ENCODE measurements at places on chromosomes 6 and 20.
A peak's percentile ranks its signal among the peaks of the same experiment; 100 is the strongest.

DNA sequence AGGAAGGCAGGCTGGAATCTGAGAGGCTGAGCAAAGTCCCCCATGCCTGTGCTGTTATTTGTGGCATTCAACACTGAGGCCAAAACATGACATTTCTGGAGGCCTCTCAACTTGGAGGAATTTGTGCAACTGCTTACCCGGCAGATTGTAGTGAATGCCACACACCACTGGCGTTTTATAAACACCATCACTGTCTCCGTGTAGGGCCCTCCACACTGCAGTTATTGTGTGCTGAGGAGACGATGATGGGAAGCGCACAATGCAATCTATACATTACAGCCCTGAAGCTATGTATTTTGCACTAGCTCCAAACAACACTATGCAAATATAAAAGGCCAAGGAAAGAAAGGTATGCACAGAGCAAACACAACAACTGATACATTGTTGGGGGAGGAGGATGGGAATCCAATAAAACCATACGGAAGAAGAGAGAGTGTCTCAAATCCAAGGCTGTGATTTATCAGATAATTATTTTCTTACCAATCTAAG lies 106.5 kb downstream of the SMLR1 start:
- DNase-seq = no peak

GRCh38 chr6:49676671-49677281 lies 36.6 kb downstream of the CRISP2 start:
- no peak for DNase-seq

DNA sequence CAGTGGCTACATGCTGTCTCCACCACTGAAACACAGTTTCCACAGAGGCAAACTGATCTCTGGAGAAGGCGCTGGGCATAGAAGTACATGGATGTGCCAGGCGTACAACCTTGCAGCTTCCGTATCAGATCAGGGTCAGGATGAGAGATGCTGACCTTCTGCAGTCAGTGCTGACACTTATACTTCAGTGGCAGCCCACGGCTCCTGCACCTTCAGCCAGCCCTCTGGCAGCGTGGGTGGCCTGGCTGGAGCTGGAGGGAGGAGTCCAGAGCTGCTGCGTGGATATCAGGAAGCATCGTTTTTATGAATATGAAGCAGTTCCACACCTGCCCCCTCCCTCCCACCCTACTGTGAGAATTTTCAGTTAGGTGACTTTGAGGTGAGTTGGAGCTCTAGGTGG lies 149.3 kb downstream of the CFAP61 start:
- DNase-seq = no peak

DNA sequence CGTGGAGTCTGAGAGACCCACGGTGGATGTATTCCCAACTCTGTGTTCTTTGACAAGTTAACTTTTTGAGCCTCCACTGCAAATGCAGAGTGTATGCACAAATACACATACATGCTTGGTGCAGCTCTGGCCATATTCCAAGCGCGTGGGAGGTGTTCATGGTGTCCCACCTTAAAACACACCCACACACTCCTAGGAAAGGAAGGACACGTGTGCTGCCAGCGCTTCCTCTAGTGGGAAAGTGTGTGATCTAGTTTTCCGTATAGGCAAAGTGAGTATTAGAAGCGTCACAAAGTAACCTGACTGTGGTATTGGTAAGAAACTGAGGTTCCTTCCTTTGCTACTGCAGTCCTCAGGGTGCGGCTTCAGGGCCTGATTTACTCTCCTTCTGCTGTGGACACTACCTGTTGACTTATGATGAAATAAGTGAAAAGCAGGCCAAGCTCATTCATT lies 36.0 kb upstream of the MPC1 start:
- DNase-seq = peak; percentile 26

DNA sequence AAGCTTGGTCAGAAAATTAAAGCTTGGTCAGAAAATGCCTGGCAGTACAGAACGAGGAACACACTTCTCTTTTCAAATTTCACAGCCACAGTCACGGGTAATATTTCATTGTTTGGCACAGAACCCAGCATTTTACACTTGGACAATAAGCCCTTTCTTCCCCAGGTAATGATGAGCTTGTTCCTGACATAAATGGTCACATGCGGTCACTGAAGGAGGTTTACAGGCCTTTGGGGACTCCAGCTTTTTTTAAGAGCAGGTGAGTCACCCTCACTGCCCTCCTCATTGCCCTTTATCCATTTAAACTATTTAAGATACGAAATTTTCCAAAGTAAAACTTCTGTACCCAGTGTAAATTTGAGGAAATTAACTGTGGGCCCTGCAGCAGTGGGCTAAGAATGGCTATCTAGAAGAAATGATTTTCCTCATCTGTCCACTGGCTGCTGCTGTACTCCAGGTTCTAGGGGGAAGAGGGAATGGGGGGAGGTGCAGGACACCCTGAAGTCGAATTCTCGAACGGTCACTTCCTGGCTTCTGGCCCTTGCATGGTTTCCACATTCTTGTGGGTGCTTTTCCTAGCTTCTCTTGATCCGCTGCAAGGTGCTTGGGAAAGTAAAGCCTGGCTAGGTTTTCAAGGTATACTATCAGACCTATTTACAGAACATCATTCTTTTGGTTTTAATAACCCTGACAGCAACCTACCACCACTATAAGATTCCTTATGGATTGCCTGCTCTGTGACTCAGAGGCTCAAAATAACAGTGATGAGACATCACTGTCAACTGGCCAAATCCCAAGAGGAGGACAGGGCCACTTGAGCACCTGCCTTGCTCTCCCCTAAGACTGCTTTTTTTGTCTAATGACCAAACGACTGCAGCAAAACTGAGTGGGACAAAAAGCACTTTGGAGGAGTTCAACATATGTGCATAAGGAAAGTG lies 75.8 kb downstream of the PREP start:
- DNase-seq = no peak

DNA sequence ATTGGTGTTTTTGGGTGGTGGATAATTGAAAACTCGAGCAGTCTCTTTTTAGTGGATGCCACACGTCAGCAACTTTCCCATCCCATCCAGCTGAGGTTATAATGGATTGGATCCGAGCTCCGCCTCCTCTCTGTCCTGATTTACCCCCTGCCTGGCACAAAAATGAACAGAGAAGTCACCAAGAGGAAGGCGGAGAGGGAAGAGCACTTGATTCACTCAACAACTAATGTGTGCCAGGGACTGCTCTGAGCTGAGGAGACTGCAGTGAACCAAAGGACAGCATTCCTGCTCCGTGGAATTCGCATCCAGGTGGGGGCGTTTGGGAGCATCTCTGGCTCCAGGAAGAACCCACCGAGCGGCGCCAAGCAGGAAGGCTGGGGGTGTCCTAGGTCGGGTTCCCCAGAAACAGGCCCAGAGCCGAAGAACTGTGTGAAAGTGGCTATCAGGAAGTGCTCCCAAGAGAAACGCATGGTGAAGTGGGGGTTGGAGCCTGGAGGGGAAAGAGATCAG lies 95.8 kb upstream of the NAA20 start:
- DNase-seq = no peak

DNA sequence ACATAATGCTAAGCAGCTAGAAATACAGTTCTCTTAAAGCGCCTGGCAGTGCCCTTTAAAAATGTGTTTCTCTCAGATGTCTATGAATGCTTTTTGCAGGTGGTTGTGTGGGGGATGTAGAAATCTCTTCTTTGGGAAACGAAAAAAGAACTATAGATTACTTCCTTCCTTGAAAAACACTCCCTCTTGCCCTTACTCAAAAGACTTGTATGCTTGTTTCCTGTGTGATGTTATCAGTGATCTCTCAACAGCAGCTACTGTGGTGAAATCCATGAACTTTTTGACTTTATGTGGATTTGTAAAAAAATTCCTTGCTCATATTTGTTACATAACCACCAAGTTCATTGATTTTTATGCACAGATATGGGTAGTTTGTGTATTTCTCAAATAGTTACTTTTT lies 916.5 kb downstream of the QKI start:
- DNase-seq = no peak

DNA sequence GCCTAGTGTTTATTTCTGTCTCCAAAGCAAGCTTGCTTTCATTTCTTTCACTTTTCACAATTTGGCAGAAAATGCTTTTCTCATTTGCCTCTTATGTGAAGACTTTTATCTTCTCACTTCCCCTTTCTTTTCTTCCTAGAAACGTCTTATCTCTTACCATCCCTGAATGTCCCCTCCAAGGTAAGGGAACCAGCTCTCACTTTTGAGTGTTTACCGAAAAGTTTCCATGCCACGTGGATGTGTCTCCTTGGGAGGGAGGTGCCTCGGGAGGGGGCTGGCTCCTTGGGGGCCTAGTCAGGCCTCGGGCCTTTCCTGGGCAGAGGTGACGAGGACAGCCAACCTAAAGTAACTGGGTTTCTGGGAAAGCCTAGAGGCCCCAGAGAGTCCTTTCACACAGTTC lies 127.4 kb downstream of the CD24 start:
- no peak for DNase-seq

GRCh38 chr20:46368902-46369268 lies 37.5 kb downstream of the ELMO2 start:
- no peak for DNase-seq

- DNase-seq = no peak
These were observed 232.6 kb upstream of the RAB32 start for GRCh38 chr6:146311079-146311478.

- DNase-seq = no peak
These were observed 23.7 kb downstream of the MOCS3 start for GRCh38 chr20:50982363-50982762.

DNA sequence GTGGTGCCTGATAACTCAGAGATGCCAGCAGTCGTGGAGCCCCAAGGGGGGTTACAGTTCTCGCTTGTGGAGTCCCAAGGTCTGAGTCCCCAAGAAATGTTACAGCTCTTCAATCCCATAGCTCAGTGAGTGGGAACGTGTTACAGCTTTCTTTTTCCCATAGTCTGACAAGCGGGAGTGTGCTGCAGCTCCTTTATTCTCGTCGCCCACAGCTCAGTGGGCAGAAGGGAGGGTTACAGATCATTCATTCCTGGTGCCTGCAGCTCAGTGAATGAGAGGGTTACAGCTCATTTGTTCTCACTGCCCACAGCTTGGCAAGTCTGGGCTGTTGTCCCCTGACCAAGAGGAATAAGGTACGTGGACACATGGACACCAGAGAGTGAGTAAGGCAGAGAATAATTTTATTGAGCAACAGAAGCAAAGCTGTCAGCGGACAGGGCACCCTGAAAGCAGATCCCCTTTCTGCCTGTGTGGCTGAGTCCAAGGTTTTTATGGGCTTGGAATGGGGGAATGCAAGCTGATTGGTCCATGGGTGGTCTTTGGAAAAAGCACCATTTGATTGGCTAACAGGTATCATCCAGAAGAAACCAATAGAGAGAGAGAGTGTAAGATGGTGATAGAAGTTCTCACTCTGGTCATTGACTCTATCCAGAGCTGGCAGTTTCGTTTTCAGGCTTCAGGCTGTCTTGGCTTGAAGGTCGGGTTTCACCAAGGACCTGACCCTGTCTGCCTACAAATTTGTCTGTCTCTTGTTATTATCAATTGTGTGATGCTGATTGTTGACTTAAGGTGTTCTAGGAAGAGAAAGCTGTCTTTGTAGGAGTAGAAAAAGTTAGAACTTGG lies 16.4 kb downstream of the RNF217 start:
- no peak for DNase-seq

DNA sequence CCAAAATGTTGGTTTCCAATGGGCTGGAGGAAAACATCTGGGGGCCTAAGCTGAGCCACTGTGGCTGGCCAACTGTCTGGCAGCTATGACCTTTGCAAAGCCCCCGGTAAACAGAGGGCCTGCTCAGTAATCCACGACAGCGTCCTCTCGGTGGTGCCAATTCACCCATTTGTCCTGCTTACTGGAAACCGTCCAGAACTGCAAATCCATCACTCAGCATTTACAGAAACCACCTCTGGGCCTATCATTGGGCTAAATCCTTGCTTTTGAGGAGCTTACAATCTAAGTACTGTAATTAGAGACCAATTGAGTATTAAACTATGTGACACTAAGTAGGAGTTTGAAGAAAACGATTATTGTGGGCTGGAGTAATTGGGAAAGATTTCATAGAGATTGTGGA lies 31.0 kb downstream of the ADAT2 start:
- no peak for DNase-seq

- DNase-seq = no peak
These were observed 3.0 kb downstream of the SPDEF start for GRCh38 chr6:34553146-34553545.

GRCh38 chr6:157813750-157814455 lies 9.1 kb upstream of the SNX9 start:
- DNase-seq = no peak

DNA sequence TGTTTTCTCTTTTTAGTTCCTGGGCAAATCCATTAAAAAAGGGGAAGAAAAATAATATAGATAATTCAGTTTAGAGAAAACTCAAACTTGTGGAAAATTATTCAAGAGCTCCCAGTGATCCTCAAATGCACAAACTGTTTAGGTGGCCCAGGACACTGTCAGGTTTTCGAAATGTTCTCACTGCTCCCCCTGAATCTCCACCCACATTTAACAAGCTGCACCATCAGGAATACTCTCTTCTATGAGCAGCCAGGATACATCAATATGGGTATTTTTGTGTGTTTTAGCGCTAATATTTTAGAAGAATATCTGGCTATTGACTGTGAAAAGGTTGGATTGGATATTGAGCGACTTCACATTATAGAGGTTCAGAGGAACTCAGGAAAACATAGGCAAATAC lies 43.9 kb downstream of the OR2B2 start:
- DNase-seq = no peak

DNA sequence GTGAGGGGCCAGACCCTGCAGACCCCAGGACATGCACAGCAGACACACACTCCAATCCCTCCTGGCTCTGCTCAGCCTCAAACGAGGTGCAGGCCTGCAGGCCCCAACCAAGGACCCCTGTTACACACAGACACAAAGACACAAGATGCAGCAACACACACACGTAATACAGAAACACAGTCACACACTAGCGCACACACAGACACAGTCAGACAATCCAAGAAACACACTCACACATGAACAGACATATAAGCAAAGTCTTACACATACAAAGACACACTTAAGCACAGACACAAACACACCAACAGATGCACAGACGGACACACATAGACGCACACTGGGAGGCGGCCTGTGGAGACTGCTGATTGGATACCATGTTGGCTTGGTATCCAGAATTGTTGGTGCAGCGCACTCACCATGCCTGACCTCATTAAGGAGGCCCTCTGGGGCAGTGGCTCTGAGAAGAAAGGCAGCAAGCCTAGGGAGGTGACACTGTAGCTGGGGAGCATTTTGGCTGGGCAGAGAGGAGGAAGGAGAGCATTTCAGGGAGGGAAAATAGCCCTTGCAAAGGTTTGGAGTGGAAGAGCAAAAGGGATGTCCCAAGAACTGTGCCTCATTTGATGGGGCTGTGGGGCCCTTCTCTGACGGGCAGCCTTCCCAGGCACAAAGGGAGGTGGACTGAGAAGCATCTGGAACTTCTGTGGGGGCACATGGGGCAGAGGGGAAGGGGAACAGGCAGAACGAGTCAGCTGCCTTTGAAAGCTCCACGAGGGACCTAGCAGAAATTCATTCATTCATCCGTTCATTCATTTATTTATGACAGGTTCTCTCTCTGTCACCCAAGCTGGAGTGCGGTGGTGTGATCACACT lies 1.4 kb upstream of the HSPA12B start:
- DNase-seq = no peak

GRCh38 chr20:62355516-62355877 lies 11.6 kb downstream of the LAMA5 start:
- no peak for DNase-seq

GRCh38 chr20:32507998-32508774 lies 76.9 kb downstream of the NOL4L start:
- DNase-seq = no peak
